Muscle of arm (tissue), 14 donors: ENCODE measurements at places on chromosomes 6 and 20.
A peak's percentile ranks its signal among the peaks of the same experiment; 100 is the strongest.

- DNase-seq: peak; percentile 72
Measured at GRCh38 chr6:142845624-142846458, 99.1 kb downstream of the HIVEP2 start.

DNA sequence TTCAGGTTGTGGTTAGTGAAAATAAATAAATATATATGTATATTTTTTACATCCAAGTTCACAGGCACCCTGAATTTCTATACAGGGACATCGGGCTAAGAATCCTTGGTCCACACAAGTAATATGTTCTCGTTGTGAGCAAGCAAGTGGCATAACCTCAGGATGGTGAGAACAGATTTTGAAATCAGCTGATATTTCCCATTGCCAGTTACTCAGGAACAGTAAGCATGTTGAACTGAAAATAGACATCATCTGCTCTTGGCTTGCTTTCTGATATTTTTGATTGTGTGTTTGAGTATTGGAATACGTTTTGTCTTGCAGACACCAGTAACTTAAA, 87.7 kb downstream of the TRMT6 start:
- DNase-seq: no peak

- no peak for DNase-seq
Measured at GRCh38 chr6:15391500-15391899, 145.6 kb downstream of the JARID2 start.

- DNase-seq: no peak
Measured at GRCh38 chr20:11499101-11499634, 418.5 kb upstream of the BTBD3 start.

- DNase-seq: no peak
Measured at GRCh38 chr6:34174846-34175399, 29.0 kb upstream of the GRM4 start.

- no peak for DNase-seq
Measured at GRCh38 chr6:11738661-11739375, 39.8 kb downstream of the ADTRP start.
